Amygdala (tissue), 56 donors: ENCODE measurements at places on chromosomes 11 and 22.

GRCh38 chr22:36612458-36612857 is 83.5 kb upstream of the EIF3D start:
- DNase-seq: no peak

DNA sequence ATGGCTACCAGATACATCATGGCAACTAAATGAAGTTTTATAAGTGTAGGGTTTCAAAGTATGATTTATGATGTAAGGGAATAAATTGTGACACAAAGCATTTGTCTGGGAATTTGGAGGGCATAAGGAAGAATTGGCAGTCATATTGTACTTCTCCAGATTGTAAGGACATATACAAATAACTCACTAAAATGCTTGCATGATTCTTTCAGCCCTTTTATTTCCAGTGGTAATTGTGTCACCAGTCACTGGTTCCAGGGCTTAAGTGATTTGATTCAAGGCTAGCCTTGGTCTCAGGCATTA is 299.4 kb upstream of the ANO5 start:
- DNase-seq: no peak

DNA sequence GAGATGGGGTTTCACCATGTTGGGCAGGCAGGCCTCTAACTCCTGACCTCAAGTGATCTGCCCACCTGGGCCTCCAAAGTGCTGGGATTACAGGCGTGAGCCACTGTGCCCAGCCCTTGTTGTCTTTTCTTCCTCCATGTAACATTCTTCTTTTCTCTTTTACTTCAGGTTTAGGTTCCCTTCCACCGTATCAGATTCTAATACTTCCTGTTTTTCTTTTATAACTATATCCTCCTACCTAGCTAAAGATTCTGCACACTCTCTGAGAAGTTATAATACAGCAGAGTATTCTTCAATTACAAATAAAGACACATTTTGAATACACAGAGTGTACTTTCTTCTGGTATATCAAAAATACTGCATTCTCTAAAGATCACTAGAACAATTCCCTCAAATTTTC is 33.2 kb upstream of the GAB2 start:
- DNase-seq: no peak

DNA sequence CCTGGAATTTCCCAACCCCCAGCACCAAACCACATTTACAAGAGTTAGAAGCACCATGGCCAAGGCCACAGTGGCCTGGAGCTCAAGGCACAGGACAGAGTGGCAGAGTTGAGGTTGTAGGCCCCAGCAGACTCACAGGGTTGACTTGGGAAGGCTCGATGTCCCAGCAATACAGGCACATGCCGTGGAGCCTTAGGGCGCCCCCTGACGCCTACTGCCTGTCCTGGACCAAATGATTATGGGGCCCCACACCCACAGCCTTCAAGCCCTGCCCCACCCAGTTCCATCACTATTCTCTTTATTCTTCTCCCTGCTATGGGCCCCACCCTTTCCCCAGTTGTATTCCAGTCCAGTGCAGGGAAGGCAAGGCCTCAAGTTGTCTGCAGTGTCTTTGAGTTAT is at the start of gene CCDC179:
Gene CCDC179 (minus strand): TSS at position 234 of the 400 bp plus-strand sequence. CDS start 53 bp downstream, at position 181.
- no peak for DNase-seq

GRCh38 chr11:114317787-114318137 is 21.6 kb downstream of the NNMT start:
- no peak for DNase-seq

- DNase-seq: no peak
These were observed 560.8 kb downstream of the BRD1 start for GRCh38 chr22:49266561-49267519.

DNA sequence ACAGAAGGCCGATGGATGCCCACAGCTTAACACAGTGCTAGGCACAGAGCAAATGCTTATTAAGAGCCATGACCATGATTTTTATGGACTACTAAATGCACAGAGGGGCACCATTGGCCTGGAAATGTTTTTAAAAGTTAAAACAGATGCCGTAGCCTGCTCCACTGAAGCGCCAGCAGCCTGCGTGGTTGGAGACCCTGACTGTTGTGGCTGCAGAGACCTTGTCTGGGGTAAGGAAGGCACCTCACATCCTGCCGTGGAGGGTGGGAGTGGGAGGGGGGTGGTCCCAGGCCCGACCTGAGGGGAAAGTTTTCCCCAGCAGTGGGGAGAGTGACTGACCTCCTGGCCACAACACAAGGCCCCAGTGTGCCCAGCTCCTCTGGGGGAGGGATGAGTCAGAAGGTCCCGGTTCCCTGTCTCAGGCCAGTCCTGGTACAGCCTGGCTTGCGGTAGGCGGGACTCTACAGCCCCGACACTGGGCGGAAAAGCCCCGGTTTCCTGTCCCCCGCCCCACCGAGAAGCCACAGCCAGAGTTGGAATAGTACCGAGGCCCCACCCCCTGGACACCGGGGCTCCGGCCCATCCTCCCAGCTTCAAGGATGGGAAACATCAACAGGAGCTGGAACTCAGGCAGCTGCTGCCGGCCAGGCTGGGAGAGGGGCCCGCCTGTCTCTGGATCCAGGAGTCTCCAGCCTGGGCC is 7.0 kb downstream of the CHST1 start:
- peak; percentile 58 for DNase-seq

- no peak for DNase-seq
These were observed 104.7 kb downstream of the ETS1 start for GRCh38 chr11:128482512-128483191.

- DNase-seq: no peak
These were observed 98.3 kb upstream of the CHRM4 start for GRCh38 chr11:46489656-46490560.

- DNase-seq: no peak
These were observed 260.0 kb downstream of the FAT3 start for GRCh38 chr11:92484570-92484969.

- no peak for DNase-seq
These were observed 27.6 kb upstream of the CD44 start for GRCh38 chr11:35111161-35112055.

- DNase-seq: peak; percentile 8
These were observed 101.9 kb downstream of the MRTFA start for GRCh38 chr22:40534379-40535188.

DNA sequence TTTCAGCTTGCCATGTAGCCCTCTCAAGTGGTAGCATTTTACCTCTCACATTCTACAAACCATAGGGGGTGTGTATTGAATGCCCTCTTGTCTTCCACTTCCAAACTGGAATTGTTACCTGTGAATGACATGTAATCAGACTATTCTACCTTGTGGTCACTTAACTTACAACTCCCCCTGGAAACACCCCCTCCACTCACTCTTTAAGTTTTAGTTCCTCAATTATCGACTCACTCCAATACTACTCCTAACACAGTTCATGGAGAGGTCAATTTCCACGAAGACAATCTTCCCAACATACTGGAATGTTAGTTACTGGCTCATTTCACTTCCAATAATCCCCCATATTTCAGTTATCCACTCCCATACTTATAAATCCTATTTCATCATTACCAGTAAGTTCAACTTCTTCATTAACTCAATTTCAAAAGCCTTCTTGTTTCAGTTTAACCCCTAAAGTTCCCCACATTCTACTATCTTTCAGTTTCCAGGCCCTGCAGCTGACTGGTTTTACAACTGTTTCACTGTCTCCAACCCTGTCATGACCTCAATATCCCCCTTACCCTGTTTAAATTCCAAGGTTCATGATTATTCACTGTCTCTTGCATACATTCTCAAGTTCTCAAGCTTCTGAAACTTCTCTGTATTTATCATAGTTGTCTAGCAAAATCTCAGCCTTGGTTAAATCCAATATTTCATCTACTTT is 92.5 kb downstream of the C11orf87 start:
- no peak for DNase-seq

DNA sequence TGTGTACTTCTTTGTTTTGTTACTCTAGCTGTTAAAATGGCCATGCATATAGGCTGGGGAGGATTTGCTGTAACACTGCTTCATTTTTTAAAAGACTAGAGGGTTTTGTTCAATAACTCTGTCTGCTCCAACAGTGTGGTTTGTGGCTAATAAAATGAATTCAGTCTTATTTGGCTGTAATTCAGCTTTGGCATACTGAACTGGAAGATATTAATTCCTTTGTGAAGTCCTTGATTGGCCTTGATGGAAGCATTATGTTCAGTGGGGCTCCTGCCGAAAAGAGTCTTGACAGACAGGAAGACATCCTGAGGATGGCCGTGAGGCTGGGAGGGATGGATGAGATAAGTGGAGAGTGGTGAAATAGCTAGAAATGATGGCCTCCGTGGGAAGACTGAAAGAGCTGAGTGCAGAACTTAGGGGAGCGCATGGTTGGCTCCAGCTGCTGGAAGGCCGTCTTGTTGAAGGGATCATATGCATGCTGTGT is 44.8 kb upstream of the MYO18B start:
- no peak for DNase-seq

DNA sequence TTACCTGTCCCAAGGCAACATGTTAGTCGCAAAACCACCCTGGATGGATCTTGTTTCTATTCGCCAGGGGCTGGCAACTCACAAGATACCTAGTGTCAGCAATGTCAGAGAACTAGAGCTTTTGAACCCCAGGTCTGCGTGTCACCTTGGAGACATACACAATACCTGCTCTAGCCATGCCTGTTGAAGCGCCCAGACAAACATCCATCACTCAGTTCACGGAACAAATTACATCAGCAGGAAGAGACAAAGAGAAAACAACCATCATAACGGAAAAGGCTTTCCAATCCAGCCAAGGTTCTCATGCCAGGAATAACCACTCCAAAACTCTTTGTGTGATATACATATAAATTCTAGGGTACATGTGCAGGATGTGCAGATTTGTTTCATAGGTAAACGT is 2.2 kb downstream of the CD59 start:
- DNase-seq: no peak

DNA sequence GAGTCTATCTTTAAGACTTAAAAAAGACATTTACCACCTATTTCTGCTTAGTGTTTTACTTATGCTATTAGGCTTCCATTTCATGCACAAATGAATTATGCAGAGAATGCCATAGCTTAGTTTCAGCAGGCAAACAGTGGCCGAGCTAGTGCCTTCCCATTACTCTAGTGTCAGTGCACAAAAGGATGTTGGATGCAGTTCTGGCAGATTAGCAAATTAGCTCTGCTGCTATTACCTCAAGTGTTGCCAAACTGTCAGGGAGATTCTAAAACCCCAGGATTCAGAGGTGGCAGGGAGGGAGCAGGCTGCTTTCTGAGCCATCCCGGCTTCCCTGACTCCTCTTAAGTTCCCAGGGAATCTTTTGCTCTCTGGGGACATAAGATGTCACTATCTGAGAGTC is 209.4 kb upstream of the NCAM1 start:
- no peak for DNase-seq

GRCh38 chr22:50008151-50009040 is 4.2 kb downstream of the IL17REL start:
- DNase-seq: no peak

DNA sequence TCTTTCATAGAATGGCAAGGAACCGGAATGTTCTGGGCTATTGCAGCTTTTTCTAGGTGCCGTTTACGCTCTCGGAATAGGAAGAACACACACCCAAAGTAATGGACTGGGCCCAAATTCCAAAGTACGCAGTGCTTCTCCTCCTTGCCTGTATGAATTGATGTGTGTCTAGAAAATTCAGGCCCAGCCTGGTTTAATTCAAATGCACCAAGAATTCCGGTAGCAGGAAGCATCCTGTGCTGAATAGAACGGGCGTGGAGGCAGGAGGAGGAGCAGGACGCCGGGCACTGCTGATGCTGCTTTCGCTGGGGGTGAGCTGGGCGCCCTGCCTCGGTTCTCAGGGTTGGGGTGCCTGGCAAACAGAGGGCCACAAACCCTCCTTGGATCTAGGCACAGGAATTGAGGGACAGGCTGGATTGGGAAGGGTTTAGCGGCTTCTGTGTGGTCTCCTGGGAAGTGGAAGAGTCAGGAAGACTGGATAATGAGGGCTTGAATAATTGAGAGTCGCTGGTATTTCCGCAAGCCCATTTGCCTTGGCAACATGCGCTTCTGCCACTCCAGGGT is 2.0 kb downstream of the PARVB start:
- no peak for DNase-seq
